NCI-H187 (cell line): ENCODE measurements at places on chromosomes 11 and 22.

- no peak for DNase-seq
These were observed 1.6 kb downstream of the DEAF1 start for GRCh38 chr11:693415-693831.

DNA sequence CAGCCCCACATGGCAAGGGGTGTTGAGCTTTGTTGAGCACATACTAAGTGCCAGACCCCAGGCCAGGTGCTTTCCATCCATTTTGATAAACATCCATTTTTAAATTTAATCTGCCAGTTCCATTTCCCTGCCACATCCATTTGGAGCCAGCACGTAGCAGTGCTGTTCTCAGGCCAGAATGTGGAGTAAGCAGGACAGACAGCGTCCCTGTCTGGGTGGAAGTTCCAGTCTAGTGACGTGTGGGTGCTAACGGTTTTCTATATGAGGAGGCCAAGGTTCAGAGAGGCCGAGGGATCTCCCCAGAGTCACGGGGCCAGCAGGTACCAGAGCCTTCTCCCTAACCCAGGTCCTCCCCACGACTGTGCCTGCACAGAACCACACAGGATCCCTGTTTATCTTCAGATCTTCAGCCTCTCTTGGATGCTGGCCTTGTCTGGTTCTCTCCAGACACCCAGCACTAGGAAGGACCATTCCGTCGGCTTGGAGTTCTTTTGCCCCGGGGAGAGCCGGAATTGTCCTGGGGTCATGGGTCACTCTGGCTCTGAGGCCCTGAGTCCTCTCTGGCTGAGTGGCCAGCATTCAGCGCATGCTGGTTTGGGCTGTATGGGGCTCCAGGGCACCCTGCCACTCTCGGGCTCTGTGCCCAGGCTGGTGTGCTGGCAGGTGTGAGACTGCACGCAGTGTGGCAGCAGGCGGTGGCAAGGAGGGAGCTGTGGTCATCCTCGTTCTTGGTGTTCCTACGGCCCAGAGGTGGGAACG lies 63.6 kb upstream of the PPARA start:
- no peak for DNase-seq

DNA sequence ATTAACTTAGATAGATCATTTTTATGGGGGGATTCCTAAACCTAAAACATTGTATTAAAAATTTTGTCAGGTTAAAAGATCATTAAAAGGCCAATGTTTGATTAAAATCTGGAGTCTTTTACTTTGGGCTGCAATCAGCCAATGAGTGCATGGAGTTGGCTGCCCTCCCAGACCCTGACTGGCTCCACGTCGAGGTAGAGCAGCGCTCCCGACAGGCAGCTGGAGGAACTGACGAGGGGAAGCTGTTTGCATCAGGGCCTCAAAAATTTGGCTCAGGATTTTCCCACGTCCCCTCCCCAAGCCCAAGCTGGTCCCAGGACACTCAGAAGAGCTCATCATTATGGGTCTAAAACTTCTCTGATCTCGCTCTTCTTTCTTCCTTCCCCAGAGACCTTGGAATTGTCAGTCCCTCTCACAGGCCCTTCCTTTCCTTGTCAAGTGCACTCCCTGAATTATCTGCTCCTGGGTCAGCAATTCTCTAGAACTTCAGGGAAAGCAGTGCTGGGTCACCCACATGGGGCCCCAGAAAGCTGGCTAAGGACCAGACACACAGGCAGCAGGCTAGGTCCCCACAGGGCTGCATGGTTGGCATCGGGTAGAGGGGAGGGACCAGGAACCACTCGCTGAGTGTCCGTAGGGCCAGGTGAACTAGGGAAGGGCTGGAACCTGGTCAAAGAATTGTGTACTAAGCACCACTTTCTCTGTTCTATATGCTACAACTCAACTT lies 119.6 kb upstream of the IGLL5 start:
- no peak for DNase-seq

DNA sequence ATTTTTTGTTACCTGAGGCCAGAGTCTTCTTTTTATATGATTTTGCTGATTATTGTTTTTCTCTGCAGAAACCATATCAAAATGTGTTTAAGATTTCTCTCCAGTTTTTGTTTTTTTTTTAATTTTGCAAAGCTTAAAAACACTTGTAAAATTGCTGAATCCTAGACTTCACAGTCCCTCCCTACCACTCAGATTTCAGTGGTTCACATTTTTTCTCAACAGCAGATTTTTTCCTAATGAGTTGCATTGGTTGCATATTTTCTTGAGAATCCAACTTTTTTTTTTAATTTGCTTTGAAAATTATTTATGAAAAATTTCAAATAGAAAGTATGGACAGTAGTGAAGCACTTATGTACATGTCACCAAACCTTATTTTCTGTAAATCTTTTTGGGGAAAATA lies 5.8 kb downstream of the ARL14EP start:
- no peak for DNase-seq

- no peak for DNase-seq
These were observed 486 bp downstream of the PCNX3 start for GRCh38 chr11:65615950-65616574.

GRCh38 chr11:122220321-122220720 lies 104.3 kb upstream of the BLID start:
- no peak for DNase-seq

DNA sequence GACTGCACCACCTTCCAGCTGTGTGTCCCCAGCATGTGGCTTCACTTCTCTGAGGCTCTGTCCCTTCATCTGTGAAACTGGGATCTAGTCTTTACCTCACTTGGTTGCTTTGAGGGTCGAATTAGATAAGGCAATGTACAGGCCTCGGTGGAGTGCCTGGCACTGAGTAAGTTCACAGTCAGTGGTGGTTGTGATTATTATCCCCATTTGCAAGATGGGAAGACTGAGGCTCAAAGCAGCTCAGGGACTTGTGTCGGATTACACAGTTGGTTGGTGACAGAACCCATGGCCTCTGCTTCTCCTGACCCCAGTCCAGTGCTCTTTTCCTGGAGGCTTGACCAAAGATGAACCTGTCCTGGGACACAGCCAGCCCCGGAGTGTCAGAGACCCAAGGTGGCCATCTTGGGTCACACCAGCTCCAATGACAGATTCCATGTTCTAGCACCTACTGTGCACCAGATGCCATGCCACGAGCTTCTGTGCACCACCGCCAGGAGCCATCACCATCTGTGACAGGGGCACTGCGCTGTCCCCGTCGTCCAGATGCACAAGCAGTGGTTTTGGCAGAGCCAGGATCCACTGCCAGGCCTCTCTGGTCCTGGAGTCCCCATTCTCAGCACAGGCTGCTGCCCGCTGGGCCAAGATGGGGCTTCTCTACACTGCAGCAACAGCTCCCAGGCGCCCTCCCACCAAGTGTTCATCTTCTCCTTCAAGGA lies 60.5 kb downstream of the IGLL1 start:
- no peak for DNase-seq

GRCh38 chr22:46810856-46811786 lies 48.7 kb downstream of the TBC1D22A start:
- no peak for DNase-seq

GRCh38 chr11:128695539-128696221 lies 1.8 kb downstream of the FLI1 start:
- DNase-seq = no peak

GRCh38 chr11:77269484-77270123 lies 31.9 kb downstream of the GDPD4 start:
- no peak for DNase-seq

GRCh38 chr11:105054723-105055493 lies 9.8 kb upstream of the CARD16 start:
- no peak for DNase-seq

GRCh38 chr11:35905646-35906276 lies 38.1 kb upstream of the LDLRAD3 start:
- no peak for DNase-seq
